ENCODE measurements at places on chromosomes 3 and 15. TPM values are rescaled to one million over a fixed set of nuclear protein-coding genes. Genes with fewer than 3 reads are reported as not detected.

DNA sequence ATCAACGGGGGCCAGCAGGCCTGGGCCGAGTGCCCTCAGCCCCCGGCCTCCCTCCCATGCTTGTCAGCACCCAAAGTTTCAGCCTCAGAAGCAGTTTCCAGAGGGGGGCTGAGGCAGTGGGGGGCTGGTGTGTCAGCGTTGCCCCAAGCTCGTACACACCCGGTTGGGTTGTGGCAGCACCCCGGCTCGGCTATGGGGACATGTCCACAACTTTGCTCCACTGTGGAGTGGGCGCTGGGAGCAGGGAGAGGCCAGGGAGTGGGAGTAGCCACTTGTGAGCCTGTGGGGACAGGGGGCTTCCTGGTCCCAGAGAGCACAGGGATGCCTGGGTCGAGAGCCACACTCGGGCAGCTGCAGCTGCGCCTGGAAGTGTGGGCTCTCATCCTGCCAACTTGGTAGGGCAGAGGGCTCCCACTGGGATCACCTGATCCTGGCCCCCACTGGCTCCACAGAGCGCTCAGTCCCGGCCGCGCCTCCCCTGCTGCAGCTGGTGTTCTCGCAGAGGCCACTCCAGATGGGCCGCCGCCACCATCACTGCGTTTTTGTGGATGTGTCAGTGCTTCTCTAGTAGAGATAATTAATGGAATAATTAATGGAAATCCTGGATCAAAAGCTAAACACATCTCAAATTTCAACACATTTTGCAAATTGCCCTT, 75.1 kb downstream of the NR1D2 start:
- DNase-seq: no peak

Gene HIGD2B
- not detected for total RNA-seq

GRCh38 chr3:26082911-26083310, 293.0 kb downstream of the OXSM start:
- DNase-seq: no peak

Gene C3orf80
- 1.2 TPM for total RNA-seq

GRCh38 chr15:59251001-59251845, 44.6 kb downstream of the LDHAL6B start:
- no peak for DNase-seq

- no peak for DNase-seq
These were observed 62.0 kb downstream of the TCF12 start for GRCh38 chr15:56980473-56980872.

DNA sequence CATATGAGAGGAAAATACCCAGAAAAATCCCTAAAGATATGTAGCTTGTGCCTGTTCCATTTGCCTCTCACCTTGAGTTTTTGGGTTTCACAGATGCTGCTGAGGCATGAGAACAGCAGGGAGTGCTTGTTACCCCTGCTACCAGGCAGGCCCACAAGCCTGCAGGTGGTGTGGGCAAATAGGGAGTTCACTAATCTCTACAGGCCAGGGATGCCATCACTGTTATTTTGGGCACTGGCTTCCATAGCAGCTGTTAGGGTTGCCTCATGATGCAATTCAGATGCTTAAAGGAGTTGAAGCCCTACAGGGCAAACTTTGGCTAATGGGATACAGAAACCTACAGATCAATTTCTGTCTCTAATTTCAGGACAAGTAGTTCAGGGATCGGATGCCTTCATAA, 873.5 kb downstream of the OTOL1 start:
- no peak for DNase-seq

- DNase-seq: no peak
These were observed 46.3 kb downstream of the COLQ start for GRCh38 chr3:15475161-15475560.

- no peak for DNase-seq
These were observed 15.3 kb downstream of the B3GNT5 start for GRCh38 chr3:183268366-183268765.

Gene RAB6B
- 5.5 TPM for total RNA-seq

Gene DLEC1
- 15.0 TPM for total RNA-seq

- DNase-seq: no peak
These were observed 286.0 kb upstream of the SUCLG2 start for GRCh38 chr3:67940210-67940952.

Gene TMEM158
- 0.80 TPM for total RNA-seq

GRCh38 chr15:56963710-56964109, 45.3 kb downstream of the TCF12 start:
- DNase-seq: no peak

GRCh38 chr3:188280627-188281026, 126.7 kb downstream of the LPP start:
- no peak for DNase-seq
